ENCODE measurements at places on chromosomes 1 and 21.

DNA sequence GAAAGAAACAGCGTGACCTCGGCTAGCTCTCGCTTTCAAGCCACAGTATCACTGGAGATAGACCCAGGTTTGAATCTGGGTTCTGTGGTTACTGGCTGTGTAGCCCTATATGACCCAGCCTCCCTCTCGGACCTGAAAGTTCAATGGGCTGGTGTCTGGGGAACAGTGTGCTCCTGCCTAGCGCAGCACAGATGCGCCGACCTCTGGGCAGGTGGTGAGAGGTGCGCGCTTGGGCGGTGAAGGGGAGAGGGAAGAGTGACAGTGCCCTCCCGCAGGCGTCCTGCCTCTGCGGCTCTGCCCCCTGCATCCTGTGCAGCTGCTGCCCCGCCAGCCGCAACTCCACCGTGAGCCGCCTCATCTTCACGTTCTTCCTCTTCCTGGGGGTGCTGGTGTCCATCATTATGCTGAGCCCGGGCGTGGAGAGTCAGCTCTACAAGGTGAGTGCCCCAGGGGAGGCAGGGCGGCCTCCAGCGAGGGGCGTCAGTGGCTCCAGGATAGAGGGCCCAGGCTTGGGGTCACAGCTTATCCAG lies 10.5 kb downstream of the SERINC2 start:
- DNase-seq: no peak

- DNase-seq: no peak
These were observed 280.8 kb upstream of the DPYD start for GRCh38 chr1:98201666-98202081.

- DNase-seq: no peak
These were observed 261.2 kb downstream of the GRIK1 start for GRCh38 chr21:29678626-29679025.

GRCh38 chr1:244515680-244516079 lies 54.6 kb downstream of the CATSPERE start:
- no peak for DNase-seq

DNA sequence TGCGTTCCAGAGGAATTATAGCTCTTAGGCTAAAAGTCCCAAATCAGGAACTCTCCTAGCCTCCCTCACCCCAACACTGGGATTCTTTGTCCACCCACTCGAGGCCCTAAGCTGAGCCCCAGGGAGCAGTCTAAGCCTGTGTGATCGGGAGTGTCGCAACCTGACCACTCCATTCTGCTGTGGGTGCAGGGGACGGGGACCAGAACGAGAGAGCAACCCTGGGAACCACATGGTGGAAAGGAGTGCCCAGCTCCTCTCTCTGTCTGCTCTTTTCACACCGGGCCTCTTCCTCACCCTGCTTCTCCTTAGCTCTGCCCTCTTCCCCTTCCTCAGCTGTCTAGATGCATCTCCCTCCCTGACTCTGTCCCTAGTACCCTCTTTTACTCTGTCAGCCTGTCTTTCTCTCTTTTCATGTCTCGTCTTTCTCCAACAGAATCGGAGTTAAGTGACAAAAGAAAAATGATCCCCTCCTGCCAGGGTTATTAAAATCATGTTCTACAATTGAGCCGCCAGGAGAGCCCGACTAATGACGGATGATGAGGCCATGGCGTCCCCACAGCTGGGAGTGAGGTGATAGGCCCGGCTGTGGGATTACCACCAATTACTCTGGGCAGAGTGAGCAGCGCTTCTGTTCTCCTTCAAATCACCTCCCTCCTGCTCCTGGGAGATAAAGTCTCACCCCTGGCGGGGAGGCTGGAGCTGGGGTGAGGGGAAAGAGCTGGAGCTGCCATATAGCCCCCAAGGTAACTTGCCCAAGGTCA lies 34.5 kb upstream of the CSF3R start:
- no peak for DNase-seq

DNA sequence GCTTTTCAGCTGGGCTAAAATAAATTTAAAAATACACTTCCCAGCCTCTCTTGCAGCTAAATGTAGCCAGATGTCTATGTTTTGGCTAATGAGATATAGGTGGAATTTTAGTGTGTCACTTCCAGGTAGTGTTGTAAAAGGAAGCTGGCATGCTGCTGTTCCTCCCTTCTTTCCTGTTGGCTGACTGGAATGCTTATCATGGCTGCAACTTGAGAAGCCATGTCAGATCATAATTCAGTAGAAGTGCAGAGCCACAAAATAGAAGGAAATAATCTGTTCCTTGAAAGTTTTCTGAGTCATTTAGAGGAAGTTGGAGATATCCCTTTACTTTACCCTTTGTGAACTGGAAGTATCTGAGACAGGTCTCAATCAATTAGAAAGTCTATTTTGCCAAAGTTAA lies 10.9 kb upstream of the RBM15 start:
- no peak for DNase-seq

GRCh38 chr1:244318512-244318911 lies 133.2 kb downstream of the ADSS2 start:
- DNase-seq: no peak

- DNase-seq: no peak
These were observed 459.6 kb downstream of the PTPRC start for GRCh38 chr1:199098468-199098867.

- DNase-seq: no peak
These were observed 117.1 kb upstream of the COL6A1 start for GRCh38 chr21:45864436-45864835.

DNA sequence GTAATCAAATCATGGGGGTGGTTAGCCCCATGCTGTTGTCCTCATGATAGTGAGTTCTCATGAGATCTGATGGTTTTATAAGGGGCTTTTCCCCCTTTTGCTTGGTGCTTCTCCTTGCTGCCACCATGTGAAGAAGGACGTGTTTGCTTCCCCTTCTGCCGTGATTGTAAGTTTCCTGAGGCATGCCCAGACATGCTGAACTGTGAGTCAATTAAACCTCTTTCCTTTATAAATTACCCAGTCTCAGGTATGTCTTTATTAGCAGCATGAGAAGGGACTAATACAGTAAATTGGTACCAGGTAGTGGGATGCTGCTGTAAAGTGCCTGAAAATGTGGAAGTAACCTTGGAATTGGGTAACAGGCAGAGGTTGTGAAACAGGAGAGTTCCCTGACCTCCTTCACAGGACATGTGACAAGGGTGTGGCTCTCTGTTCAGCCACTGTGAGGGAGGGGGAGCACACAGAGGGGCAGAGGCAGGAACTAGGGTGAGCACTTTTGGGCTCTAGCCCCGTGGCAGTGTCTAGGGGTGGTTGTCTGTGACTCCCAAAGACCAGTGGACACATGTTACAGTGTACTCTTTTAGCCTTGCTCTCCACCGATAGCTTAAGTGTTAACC lies 105.3 kb downstream of the BACH1 start:
- peak; percentile 33 for DNase-seq

DNA sequence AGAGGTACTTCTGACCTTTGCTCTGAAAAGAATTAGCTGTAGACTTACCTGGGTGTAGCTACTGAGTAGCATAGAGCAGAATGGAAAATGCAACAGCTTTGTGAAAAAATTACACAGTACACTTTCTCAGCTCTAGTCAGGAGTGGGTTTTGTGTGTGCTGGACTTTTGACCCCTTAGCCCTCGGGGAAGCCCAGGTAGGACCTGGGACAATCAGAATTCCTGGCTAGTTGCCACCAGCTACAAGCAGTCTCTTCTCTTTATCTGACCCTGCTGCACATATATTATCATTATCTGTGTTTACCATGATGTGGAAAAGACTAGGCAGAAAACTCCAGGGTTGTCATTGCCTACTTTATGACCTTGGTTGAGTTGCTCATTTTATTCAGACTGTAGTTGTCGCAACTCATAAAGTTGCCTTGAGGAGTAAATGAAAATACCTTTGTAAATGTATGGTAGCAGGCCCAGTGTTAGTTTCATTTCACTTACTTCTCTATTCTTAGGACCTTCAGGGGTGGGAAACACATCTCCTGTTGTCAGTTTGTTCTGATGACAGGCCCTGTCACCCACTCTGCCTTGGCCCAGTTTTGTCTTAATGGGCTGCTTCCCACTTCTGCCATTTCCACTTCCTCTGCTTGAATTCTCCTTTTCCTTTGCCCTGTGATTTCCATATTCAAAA lies 5.4 kb downstream of the NEK7 start:
- peak; percentile 57 for DNase-seq

DNA sequence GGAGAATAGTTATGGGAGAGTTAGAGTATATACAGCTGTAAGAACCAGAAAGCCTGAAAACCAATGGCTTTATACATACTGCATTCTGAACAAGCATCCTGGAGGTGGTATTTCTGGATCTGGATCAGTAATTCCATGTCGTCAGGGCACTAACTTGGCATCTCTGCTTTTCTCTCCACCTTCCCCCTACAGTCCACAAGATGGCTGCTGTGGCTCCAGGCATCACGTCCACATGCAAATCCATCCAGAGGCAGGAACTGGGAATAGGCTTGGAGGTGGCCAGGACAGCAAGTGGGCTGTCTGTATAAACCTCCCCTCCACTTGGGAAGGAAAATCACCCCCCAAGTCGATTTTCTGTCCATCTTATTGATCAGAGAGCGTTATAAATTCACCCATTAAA lies 86.2 kb upstream of the WDR26 start:
- DNase-seq: no peak

DNA sequence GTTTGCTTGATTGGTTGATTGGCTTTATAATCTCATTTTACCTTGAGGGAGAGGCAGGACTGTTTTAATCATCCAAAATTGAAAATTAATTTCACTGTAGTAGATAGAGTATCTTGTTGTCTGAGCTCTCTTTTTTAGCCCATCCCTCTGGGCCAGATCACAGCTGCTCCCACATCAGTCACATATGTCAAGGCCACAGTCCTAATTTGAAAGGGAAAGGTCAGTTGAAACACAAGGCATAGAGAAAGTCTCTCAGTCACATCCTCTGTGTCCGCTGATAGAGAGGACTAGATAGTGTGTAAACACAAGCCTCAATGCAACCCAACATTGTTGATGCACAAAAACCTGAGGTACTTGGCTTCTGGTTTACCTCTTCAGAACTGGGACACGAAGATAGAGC lies 6.8 kb downstream of the C1orf74 start:
- no peak for DNase-seq

GRCh38 chr1:4769516-4770280 lies 115.3 kb downstream of the AJAP1 start:
- DNase-seq: no peak

- DNase-seq: no peak
These were observed 74.3 kb upstream of the COG2 start for GRCh38 chr1:230568008-230568407.

DNA sequence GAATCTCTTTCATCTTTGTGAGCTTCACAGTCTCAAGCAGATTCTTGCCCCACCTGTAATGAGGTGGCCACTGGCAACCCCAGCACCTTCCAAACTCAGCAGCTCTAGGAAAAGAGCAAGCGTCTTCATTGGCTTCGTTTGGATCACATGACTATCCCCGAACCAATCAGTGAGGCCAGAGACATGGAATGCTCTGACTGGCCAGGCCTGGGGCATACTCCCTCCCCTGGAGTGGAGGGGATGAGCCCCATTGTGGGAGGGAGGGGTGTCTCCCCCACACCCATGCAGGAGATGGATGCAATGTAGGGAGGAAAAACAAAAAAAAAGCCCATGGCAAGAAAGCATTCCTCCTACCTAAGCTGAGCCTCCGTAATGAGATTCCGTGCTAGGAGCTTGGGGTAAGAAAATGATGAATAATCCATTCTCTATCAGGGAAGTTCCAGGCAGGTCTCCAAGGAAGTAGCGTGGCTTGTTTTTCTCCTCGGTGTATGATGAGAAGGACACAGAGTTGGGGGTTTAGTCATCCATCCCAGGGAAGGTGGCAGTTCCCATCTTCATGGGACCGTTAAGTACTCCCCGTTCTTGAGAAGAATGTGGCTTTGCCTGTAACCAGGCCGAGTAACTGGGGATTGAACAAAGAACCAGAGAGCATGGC lies 32.7 kb downstream of the FHAD1 start:
- no peak for DNase-seq

DNA sequence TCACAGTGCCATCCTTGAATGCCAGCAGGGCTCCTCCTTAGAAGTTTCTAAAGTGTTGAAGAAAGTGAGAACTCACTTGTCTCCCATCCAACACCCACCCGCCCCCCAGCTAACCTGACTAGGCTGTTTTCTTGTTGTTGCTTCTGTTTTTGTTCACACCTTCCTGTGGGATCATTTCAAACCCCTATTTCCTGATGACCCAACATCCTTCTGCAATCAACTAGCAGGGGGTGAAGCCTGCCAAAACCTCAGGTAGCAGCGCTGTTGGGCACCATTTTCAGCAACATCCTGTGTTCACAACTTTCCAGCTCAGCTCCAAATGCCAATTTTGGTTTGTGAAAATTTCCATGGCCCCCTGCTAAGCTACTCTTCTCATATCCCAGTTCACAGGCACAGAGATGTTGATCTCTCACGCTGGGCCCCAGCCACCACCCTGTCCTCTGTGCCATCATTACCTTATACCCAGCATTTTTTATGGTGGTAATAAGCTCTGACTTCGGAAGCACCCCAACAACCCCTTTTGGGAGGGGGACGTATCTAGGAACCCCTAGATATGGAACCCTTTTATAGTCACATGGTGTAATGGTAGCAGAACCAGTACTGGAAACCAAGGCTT lies 41.4 kb downstream of the CDC7 start:
- DNase-seq: no peak

- DNase-seq: peak; percentile 38
These were observed 1.7 kb downstream of the EXOC8 start for GRCh38 chr1:231335663-231336602.

DNA sequence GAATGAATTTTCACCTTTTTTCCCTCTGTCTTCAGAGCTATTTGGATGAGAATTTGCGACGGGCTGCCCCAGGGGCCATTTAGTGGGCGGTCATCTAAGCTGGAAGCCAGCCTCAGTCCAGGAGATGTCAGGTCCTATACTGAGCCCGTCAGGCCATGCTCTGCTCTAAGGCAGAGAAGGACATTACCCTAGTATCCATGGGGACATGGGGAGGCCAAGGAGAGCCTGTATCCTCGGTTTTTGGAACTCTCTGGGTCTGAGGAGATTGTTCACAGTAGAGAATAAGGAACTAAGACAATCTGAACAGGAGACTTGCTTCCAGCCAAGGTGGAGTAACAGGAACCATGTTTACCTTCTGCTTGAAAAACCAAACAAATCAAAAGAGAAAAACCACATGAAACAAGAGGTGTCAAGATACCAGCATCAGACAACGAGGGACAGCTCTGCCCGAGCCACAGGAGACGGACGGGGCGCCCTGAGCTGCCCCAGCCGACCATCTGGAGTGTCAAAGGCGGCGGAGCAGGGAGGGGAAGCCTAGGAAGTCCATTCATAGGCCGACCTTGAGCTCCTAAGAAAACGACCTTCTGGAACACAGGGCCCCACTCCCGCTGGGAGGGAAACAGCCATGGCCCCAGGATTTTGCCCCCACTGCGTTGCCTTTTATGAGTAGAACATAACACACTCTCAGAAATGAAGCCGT lies 20.0 kb upstream of the ADARB1 start:
- DNase-seq: no peak

DNA sequence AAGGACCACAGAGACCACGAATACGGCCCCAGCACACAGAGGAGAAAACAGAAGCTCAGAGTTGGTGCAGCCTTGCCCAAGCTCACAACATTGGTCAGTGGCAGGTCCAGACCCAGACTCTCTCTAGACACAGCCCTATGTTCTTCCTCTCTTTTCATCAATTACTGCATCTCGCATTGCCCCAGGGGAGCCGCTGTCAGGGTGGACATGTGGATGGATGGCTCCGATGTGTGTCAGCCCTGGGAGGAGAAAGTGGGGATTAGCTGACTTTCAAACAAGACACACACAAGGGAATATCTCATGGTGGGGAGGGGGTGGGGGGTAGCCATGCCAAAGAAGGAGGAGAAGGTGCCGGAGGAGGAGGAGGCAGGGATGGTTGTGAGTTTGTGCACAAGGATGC lies 556.8 kb downstream of the NPHP4 start:
- DNase-seq: no peak

Measured in erythroblast (primary cell).